ENCODE measurements at places on chromosomes 12 and 14. TPM values are rescaled to one million over a fixed set of nuclear protein-coding genes. Genes with fewer than 3 reads are reported as not detected.
A peak's percentile ranks its signal among the peaks of the same experiment; 100 is the strongest.

- DNase-seq: no peak
Observed at GRCh38 chr12:52590021-52590420, 11.2 kb downstream of the KRT72 start.

DNA sequence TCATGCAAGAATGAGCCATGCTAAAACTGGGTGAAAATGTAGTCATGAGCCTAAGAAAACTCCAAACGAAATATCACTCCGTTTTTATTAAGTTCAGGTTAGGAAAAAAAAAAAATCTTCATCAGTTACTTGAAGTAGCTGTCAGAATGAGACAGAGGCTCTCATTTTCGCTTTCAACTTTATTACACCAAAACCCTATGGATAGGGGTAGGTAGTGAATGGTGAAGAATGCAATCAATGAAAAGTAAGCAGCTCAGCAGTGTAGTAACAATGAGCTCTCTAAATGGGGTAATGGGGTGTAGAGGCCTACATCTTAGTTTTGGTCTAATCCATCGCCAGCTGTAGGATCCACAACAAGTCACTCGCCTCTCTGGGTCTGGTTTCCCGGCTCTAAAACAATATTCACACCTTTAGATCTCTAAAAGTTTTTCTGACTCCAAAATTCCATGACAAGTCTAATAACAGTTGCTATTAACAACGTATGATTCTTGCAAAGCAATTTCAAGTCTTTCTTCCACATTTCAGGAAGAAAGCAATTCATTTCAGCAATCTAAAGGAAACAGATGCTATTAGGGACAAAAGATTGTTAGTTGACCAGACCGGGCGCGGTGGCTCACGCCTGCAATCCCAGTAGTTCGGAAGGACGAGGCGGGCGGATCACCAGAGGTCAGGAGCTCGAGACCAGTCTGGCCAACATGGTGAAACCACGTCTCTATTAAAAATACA lies 1.7 kb downstream of the BTBD7 start:
- DNase-seq: peak; percentile 85

DNA sequence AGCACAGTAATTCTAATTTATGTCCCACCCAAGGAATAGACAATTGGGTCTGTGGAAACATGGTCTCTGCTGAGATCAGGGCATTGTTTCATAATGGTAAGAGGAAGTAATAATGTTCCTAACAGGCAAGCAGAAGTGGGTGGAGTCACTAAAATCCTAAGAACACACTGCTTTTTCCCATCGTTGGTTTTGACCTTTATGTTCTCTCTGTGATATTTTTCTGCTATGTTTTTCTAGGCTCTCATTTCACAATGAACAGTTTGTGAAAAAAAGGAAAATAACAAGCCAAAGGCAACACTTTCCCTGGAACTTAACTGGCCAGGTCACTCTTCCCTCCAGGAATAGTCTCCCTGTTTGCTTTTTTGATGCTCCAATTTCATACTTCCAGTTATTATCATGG lies 80.6 kb upstream of the OVCH1 start:
- no peak for DNase-seq

LRRK2 gene
- 24.4 TPM for total RNA-seq

FAIM2 gene
- total RNA-seq: 1.8 TPM

Measured in posterior vena cava (tissue), 2 donors.